ENCODE measurements at places on chromosomes 6 and 20.

GRCh38 chr6:14020551-14020950 is 95.8 kb downstream of the RNF182 start:
- no peaks in the 10 kb centered on the region for H3K27me3 ChIP-seq
- no peaks in the 10 kb centered on the region for H3K4me1 ChIP-seq
- no peak overlapping the region for H3K4me3 ChIP-seq
- DNase-seq: no peak
- no peaks in the 10 kb centered on the region for H3K36me3 ChIP-seq

DNA sequence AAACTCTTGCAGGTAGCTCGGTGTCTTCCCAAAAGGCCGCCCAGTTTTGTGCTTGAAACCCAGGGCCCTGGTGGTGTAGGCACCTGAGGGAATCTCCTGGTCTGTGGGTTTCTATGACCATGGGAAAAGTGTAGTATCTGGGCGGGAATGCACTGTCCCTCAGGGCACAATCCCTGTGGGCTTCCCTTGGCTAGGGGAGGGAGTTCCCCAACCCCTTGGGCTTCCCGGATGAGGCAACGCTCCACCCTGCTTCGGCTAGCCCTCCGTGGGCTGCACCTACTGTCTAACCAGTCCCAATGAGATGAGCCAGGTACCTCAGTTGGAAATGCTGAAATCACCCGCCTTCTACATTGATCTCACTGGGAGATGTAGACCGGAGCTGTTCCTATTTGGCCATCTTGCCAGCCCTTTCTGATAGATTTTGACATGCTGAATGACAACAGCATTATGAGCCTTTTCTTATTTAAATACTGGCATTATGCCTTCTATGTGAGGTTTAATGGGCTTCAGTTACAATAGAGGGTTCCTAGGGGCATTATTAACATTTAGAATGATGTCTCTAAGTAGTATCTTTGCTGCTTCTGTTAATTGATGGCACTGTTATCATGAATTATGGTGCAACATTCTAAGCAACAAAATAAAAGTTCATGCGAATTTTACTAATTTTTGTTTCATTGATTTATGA is 133.7 kb upstream of the FLRT3 start:
- H3K27ac ChIP-seq: no peak overlapping the region
- H3K4me3 ChIP-seq: no peak overlapping the region
- H3K27me3 ChIP-seq: no peaks in the 10 kb centered on the region
- no peaks in the 10 kb centered on the region for H3K36me3 ChIP-seq
- H3K4me1 ChIP-seq: no peaks in the 10 kb centered on the region

- no peaks in the 10 kb centered on the region for H3K27me3 ChIP-seq
- no peak overlapping the region for H3K27ac ChIP-seq
- H3K4me1 ChIP-seq: no peaks in the 10 kb centered on the region
- H3K4me3 ChIP-seq: no peak overlapping the region
- no peaks in the 10 kb centered on the region for H3K36me3 ChIP-seq
Measured at GRCh38 chr6:113755449-113756289, 101.5 kb upstream of the MARCKS start.

DNA sequence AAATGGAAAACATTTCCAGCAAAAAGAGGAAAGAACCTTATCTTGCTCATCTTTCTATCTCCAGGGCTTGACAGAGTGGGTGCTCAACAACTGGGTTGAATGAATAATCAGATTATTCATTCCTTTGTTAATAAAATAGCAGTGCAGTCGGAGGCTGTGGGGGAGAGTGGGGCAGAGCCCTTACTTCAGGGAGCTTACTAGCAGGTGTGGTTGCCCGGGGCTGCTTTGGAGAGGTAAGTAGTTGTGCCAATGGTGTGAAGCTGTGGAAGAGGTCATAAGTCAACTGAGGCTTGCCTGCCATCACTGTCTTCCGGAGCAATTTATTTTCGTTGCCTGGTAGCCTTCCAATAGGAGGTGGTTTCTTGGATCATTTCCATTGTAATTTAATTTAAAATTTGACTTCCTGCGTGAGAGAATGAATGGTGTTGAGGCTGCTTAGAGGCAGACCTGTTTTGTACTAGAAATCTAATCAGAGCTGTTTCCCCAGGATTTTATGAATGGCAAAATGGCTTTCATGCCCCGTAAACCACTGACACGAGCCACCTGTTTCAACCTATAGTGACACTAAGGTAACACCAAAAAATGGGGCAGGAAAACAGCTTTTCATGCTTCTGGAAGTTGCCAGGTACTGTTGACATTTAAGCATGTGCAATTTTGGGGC is 51.4 kb downstream of the ZDHHC14 start:
- H3K27me3 ChIP-seq: no peaks in the 10 kb centered on the region
- DNase-seq: no peak
- no peaks in the 10 kb centered on the region for H3K4me1 ChIP-seq
- no peaks in the 10 kb centered on the region for H3K36me3 ChIP-seq
- H3K27ac ChIP-seq: no peak overlapping the region

DNA sequence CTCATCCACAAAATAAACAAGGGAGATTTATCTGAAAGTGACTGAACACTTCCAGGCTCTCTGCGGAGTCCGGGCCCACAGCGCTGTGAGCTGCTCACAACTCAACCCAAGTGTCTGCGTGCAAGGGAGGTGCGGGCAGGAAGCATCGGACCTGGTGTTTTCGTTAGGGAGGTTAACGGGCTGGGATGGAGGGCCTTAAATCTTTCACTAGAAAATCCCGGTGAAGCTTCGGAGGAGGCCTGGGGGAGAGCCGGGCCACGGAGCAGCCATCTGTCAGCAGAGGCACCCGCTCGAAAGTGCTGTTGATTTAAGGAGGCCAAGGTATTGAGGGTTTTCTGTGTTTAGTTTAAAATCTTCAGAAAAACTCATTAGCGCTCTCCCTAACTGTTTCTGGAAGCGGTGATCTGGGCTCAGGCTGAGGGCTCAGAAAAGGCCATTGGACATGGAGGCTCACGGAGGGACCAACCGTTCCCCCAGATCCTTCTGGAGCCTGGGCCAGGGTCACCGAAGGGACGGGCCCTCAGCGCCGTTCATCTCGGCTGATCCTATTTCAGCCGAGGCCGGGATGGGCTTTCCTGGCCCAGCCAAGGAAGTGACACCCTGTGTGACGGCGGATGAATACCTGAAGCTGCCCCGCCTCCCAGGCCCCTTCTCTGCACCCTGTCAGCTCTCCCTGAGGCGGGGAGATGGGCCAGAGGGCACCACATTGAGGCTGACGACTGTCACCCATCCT is 20.7 kb downstream of the GATA5 start:
- no peaks in the 10 kb centered on the region for H3K36me3 ChIP-seq
- peaks cover 4% of the 10 kb centered on the region for H3K4me1 ChIP-seq
- H3K4me3 ChIP-seq: no peak overlapping the region
- H3K27ac ChIP-seq: no peak overlapping the region
- DNase-seq: peak; percentile 58

GRCh38 chr6:20403766-20404640 is 2.3 kb downstream of the E2F3 start:
- peak overlapping the region; percentile 99 for H3K27ac ChIP-seq
- H3K36me3 ChIP-seq: peaks cover 24% of the 10 kb centered on the region
- H3K4me1 ChIP-seq: 0 out of 2 replicates have a peak, but pooled peaks cover 4% of the 10 kb centered on the region
- peak; percentile 12 for DNase-seq
- H3K4me3 ChIP-seq: peak overlapping the region; percentile 97

DNA sequence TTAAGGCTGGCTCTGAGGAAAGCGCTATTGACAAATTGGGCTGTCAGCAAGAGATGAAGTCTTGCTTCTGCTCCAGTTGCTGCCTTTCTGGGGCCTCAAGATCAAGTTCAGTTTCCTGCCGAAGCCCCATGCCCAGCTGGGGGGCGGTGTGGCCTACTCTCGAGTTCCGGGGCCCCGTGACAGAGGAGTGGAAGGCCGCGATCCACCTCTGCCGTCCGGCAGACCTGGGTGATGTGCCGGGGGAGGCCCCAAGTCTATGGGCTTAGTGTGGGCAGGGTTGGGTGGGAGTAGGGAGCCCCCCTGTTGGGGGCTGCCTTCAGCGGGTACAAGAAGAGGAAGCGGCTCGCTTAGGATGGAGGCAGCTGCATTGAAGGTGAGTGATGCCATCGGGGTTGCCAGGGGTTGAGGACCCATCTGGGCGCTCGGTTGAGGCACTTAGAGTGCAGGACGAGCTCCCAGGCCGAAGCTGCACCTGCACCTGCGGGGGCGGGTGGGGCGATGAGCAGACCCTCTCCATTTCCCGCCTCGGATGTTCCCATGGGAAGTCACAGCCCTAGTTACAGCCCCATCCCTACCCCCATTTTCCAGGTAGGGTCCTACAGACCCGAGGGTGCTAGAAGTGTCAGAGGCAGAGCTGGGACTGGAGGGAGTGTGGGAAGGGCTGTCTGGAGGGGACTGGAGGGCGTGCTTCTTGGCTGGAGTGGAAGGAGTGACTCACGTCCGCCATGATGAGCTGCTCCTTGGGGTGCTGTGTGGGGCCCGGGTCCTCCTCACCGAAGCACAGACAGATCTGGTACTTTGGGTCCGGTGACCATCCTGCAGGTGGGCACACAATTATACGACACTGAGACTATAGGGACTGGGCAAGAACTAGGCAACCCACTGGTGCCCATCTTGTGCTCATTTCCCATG is 2.9 kb upstream of the FOXS1 start:
- H3K4me1 ChIP-seq: peaks cover 9% of the 10 kb centered on the region
- no peaks in the 10 kb centered on the region for H3K36me3 ChIP-seq
- H3K4me3 ChIP-seq: no peak overlapping the region
- DNase-seq: no peak
- H3K27ac ChIP-seq: no peak overlapping the region

GRCh38 chr20:35005463-35005961 is 49.8 kb downstream of the MYH7B start:
- peak; percentile 0 for DNase-seq
- H3K27me3 ChIP-seq: no peaks in the 10 kb centered on the region
- no peaks in the 10 kb centered on the region for H3K4me1 ChIP-seq
- no peak overlapping the region for H3K4me3 ChIP-seq
- H3K27ac ChIP-seq: no peak overlapping the region

- H3K36me3 ChIP-seq: no peaks in the 10 kb centered on the region
- H3K4me3 ChIP-seq: no peak overlapping the region
- H3K27me3 ChIP-seq: no peaks in the 10 kb centered on the region
- no peak for DNase-seq
Measured at GRCh38 chr6:48067886-48068277, 43.1 kb downstream of the PTCHD4 start.

- DNase-seq: no peak
- H3K27ac ChIP-seq: no peak overlapping the region
- no peaks in the 10 kb centered on the region for H3K27me3 ChIP-seq
- no peak overlapping the region for H3K4me3 ChIP-seq
Measured at GRCh38 chr6:43213431-43213830, 15.8 kb downstream of the DNPH1 start.

- DNase-seq: no peak
- H3K4me3 ChIP-seq: no peak overlapping the region
Measured at GRCh38 chr6:34059914-34060313, 86.0 kb downstream of the GRM4 start.

- no peaks in the 10 kb centered on the region for H3K36me3 ChIP-seq
- DNase-seq: no peak
- no peaks in the 10 kb centered on the region for H3K27me3 ChIP-seq
Measured at GRCh38 chr6:118715376-118715775, 64.0 kb upstream of the CEP85L start.

GRCh38 chr6:39422238-39422637 is 99.7 kb upstream of the KCNK16 start:
- peaks cover 20% of the 10 kb centered on the region for H3K4me1 ChIP-seq
- no peaks in the 10 kb centered on the region for H3K27me3 ChIP-seq
- no peak overlapping the region for H3K4me3 ChIP-seq
- no peak for DNase-seq
- no peak overlapping the region for H3K27ac ChIP-seq
- H3K36me3 ChIP-seq: no peaks in the 10 kb centered on the region

- DNase-seq: no peak
- H3K27ac ChIP-seq: no peak overlapping the region
- no peak overlapping the region for H3K4me3 ChIP-seq
Measured at GRCh38 chr6:160919723-160920440, 71.7 kb upstream of the MAP3K4 start.
